Fibroblast of skin of left biceps (primary cell): ENCODE measurements at places on chromosomes 1 and 21.

DNA sequence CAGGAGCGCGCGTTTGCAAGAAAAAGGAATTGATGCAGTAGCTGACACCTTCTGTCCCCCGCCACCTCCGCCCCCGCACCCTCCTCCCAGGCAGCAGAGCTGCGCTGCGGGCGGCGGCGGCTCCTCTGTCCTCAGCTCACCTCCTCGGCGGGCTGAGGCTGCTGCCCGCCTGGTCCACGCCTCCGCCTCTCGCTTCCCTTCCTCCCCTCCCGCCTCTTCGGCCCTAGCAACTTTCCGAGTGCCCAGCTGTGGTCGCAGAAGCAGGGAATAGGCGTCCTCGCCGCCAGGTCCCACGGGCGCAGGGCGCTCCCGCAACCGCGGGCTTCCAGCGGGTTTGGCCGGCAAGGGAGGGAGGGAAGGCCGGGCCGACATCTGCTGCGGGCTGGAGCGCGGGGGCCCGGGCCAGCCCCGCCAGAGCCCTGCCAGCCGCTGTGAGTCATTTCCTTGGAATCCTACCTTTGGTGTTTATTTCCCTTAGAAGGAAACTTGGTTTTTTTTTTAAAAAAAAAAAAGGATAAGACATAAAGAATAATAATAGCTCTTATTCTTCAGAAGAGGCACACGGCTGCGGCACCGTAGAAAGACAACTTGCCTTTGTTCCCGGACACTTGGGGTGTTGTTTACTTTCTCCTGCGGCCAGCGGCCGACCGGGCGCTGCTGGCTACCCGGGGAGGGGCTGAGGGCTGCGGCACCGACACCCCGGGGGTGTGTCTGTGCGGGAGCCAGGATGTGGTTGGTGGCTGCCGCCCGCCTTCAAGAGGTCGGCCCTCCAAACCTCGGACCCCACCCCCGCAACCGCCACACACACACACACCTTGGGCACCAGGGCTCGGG lies 1.1 kb downstream of the SERTAD4 start:
- no peak for DNase-seq

- DNase-seq = no peak
Measured at GRCh38 chr1:29052941-29053340, 70.8 kb downstream of the TMEM200B start.

GRCh38 chr1:202148391-202148790 lies 3.9 kb upstream of the ARL8A start:
- DNase-seq = no peak

GRCh38 chr1:209534496-209535250 lies 48.8 kb upstream of the CAMK1G start:
- DNase-seq = no peak

DNA sequence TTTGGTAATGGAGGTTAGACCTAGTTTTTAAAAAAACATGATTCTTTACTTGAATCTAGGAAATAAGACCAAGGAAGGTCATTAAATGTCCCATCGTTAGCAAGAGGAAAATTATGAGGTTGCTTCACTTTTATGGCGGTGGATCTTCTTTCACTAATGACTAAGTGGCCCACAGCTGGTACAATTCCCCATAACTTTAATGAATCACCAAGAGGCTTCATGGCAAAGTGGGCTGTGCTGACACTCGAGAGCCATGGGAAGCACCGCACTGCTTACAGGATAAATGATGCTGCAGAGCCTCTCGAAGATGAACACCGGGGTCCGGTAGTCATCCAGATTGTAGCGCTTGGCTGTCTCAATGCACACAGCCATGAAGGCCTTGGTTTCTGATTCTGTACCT lies 108.8 kb downstream of the UBR4 start:
- DNase-seq = no peak

DNA sequence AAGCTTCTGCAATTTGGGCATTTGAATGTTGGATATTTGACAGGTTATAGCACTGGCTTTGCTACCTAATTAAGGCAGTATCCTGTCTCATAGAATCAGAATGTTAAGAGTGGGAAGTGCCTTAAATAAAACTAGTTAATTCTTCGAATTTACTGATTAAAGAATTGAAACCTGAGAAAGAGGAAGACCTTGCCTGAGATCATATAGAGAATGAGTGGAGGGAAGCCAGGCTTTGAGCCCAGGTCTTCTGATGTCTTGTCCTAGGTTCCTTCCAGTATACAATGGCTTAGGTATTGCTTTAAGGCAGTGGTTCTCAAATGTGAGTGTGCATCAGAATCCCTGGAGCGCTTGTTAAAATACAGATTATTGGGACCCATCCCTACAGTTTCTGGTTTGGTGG lies 20.9 kb upstream of the SH3BGRL3 start:
- no peak for DNase-seq

DNA sequence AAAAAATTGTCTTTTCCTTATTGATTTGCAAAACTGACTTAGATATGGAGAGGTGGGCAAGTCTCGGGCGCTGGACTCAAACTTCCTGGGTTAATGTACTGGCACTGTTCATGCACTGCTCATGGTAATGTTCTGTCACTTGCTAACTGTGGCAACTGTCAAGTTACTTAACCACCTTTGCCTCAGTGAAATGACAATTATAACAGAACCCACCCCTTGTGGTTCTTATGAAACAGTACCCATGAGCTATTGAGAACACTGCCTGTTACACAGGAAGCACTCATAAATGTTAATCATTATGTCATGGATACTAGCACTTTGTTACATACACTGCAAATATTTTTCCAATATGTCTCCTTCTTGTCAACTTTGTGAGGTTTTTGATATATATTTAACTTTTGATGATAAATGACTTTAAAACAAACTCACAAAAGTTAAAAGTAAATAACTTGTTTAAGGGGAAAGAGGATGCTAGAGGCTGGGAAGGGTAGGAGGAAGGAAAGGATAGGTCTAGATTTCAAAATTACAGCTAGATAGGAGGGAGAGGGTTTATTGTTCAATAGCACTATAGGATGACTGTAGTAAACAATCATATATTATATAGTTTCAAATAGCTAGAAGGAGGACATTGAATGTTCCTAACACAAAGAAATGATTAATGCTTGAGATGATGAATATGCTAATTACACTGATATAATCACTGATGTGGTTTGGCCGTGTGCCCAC lies 342.5 kb downstream of the ADGRL2 start:
- no peak for DNase-seq

GRCh38 chr1:198326915-198327314 lies 170.1 kb downstream of the NEK7 start:
- no peak for DNase-seq

DNA sequence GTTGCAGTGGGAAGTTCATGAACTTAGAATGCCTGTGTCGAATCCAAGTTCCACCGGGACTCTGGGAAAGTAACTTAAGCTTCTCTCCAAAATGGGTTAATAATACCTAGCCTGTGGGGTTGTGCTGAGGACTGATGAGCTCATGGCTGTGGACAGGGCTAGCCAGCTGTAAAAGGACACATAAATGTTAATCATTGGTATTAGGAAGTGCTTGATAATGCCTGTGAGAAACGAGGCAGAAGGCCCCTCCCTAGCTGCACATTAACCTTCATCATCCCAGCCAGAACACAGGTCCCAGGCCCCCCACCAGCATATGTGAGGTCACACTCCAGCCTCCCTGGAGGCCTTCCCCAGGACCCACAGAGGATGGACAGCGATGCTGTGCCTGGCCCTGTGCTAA lies 789 bp upstream of the GJB4 start:
- DNase-seq = no peak

GRCh38 chr1:205440476-205441317 lies 15.1 kb downstream of the BLACAT1 start:
- DNase-seq = no peak

DNA sequence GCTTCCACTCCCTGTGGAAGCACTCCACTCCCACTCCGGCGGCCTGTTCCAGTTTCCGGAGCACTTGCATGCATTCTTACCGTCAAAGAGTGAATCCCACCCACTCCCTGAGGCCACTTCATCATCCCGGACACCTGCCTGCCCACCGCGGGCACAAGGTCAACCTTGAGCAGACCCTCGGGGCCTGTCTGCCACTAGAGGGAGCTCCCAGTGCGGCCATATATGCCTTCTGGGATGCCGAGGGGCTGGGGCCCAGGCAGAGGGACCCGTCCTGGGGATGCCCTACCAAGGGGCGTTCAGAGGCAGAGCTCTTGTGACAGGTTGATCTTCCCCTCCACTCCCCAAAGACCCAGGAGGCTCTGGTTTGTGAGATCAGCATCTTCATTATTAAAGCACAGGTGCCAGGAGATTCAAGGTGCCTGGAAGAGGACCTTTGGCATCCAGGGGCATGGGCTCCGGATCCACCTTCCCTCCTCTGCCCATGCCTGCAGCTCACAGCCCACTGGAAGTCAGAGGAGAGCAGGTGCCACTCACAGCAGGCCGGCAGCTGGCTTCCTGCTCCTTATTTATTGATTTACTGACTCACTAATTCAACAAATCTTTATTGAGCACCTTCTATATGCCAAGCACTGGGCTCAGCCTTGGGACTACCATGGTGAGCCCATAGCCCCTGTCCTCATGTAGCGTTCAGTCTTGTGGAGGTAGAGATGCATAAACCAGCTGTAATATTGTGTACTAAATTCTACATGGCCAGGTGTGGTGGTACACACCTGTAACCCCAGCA lies 47.3 kb downstream of the UBIAD1 start:
- DNase-seq = no peak

DNA sequence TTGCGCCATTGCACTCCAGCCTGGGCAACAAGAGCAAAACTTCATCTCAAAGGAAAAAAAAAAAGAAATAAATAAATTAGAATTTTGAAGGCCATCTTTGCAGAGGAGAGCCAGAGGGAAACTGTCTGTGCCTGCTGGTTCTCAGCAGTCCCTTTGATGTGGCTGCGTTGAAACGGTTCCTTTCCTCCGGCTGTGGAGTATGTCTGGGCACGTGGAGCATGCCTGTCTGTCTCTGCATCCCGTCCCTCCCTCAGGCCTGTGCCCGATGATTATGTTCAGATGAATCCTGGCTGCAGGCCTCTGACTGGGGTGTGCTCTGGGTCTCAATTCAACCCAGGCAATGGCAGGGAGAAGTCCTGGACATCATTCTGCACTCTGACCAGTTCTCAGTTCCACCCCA lies 33.4 kb downstream of the KIAA1614 start:
- no peak for DNase-seq

GRCh38 chr1:95731466-95731865 lies 497.5 kb downstream of the RWDD3 start:
- no peak for DNase-seq

- peak; percentile 4 for DNase-seq
Measured at GRCh38 chr1:32612189-32612881, 38.0 kb downstream of the ZBTB8OS start.
